Heart right ventricle (tissue), 16 donors: ENCODE measurements at places on chromosomes 3 and 15.
A peak's percentile ranks its signal among the peaks of the same experiment; 100 is the strongest.

GRCh38 chr3:156605686-156606605, 51.0 kb upstream of the SSR3 start:
- peak overlapping the region; percentile 68 for H3K27ac ChIP-seq
- peak overlapping the region; percentile 26 for H3K4me3 ChIP-seq
- no peaks in the 10 kb centered on the region for H3K36me3 ChIP-seq

DNA sequence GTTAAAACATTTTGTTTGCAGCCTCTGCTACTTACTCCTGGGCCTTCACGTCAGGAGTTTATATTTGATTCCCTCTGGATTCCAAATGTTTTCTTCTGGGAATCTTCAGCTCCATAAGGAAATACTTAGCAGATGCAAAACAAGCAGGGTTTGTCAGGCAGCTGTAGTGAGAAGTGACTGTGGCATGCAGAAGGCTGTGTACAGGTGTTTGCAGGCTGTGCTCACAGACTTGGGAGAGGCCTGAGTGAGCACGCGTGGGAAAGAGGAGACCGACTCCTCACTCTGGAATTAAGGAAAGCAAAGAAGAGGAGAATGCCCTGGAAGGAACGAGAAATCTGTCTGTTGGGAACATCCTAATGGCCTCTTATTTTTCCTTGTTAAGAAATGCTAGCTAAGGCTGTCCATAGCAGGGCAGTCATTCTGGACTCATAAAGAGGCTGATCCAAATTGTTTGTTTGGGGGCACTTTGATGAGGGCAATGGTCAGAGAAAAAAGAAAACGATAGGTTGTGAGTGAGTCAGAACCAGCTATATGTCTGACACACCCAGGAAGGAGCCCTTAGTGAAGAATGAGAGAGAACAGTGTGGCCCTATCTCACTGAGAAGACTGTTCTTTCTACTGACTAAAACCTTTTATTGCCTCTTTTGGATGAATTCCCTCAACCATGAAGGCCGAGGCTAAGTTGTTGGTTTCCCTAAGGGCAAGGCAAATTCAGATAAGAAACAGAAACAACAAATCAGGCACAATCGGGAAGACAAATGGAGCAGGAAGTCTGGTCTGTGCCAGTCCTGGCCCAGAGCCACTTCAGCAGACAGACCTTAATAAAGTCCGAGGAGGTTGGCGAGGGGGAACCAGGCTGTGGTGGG, 82.6 kb downstream of the TGFBR2 start:
- peak overlapping the region; percentile 55 for H3K27ac ChIP-seq
- H3K4me1 ChIP-seq: peaks cover 99% of the 10 kb centered on the region
- H3K36me3 ChIP-seq: peaks cover 85% of the 10 kb centered on the region
- H3K27me3 ChIP-seq: no peaks in the 10 kb centered on the region

- no peaks in the 10 kb centered on the region for H3K36me3 ChIP-seq
- H3K4me1 ChIP-seq: no peaks in the 10 kb centered on the region
- no peak overlapping the region for H3K4me3 ChIP-seq
- no peak overlapping the region for H3K27ac ChIP-seq
These were observed 42.1 kb downstream of the IQCH start for GRCh38 chr15:67296684-67297083.

GRCh38 chr3:184360929-184361531, 375 bp downstream of the CLCN2 start:
- H3K27me3 ChIP-seq: no peaks in the 10 kb centered on the region
- no peak for DNase-seq
- peak overlapping the region; percentile 94 for H3K4me3 ChIP-seq

DNA sequence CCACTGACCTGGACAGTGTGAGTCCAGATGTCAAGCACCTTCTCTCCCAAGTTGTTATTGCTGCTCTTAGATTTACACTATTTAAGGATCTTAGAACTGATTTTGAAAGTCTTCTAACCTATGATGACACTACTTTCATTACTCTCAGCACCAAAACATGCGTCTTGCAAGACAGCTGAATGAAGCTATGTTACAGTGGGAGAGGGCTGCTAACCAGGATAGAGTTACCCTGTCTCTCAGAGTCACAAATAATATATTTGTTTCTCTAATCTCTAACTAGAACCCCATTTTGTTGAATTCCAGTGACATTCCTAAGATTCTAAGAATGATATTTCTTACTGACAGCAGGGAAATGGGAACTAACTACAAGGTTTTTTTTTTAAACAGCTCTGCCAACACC, 455.5 kb downstream of the MAGI1 start:
- peaks cover 24% of the 10 kb centered on the region for H3K4me1 ChIP-seq
- no peak overlapping the region for H3K4me3 ChIP-seq
- no peak overlapping the region for H3K27ac ChIP-seq
- no peaks in the 10 kb centered on the region for H3K36me3 ChIP-seq
- DNase-seq: no peak

DNA sequence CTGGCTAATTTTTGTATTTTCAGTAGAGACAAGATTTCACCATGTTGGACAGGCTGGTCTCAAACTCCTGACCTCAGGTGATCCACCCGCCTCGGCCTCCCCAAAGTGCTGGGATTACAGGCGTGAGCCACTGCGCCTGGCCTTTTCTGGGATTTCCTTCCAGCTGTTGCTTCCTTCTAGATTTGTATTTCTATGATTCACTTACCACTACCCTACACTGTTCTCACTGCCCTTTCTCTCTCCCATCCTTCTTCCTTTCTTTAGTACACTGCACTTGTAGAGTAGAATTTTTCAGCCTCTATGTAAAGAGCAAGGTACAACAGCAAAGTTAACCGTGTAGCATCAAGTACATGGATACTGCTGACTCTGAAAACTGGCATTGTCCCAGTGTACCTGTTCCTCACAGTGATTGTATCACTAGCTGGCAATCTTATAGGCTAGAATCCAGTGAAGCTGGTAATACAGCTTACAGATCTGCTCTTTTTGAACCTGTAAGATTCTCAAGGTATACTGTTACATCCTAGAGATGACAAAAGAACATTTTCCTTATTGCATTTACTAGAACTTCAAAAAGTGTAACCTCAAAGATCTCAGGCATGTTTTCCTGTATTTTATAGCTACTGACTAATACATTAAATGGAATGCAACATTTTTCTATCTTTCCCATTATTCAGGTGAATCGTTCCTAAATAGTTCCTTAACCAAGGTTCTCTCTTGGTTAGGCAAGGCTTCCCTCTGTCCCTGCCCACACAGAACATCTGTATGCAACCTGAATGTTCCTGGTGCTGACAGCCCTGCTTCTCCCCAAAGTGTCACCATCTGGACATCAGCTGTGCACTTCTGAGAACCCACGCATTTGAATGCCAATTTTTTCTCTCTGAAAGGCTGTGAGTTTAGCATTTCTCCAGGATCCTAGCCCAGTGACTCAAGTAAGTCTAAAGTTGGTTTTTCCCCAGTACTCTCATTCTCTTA, 74.1 kb upstream of the RAP2B start:
- H3K27ac ChIP-seq: no peak overlapping the region
- H3K27me3 ChIP-seq: no peaks in the 10 kb centered on the region
- no peaks in the 10 kb centered on the region for H3K36me3 ChIP-seq
- no peaks in the 10 kb centered on the region for H3K4me1 ChIP-seq

- H3K27ac ChIP-seq: no peak overlapping the region
- no peaks in the 10 kb centered on the region for H3K27me3 ChIP-seq
- H3K36me3 ChIP-seq: no peaks in the 10 kb centered on the region
These were observed 272.3 kb downstream of the IL5RA start for GRCh38 chr3:2837910-2838309.

- no peaks in the 10 kb centered on the region for H3K27me3 ChIP-seq
- H3K27ac ChIP-seq: no peak overlapping the region
- peaks cover 9% of the 10 kb centered on the region for H3K4me1 ChIP-seq
- DNase-seq: no peak
These were observed 49.8 kb upstream of the DAZL start for GRCh38 chr3:16654976-16655375.

DNA sequence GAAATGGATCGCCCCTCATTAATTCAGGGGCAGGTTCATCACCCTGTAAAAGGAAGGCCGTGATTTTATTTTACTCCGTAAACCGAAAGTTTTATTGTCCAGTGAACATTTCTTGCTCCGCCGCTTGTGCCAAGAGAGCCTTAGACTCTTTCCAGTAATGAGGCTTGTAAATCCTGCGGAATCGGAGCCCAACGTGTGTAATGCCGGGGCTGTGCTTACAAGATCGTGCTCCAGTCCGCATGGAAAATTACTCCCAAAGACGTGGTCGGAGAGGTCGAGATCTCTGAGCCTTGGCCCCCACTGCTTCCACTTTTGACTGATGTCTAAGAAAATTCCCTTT, 649 bp upstream of the PLOD2 start:
- H3K4me1 ChIP-seq: no peaks in the 10 kb centered on the region
- no peaks in the 10 kb centered on the region for H3K36me3 ChIP-seq
- peak overlapping the region; percentile 98 for H3K27ac ChIP-seq
- H3K27me3 ChIP-seq: peaks cover 32% of the 10 kb centered on the region
- DNase-seq: peak; percentile 23
- peak overlapping the region; percentile 77 for H3K4me3 ChIP-seq

DNA sequence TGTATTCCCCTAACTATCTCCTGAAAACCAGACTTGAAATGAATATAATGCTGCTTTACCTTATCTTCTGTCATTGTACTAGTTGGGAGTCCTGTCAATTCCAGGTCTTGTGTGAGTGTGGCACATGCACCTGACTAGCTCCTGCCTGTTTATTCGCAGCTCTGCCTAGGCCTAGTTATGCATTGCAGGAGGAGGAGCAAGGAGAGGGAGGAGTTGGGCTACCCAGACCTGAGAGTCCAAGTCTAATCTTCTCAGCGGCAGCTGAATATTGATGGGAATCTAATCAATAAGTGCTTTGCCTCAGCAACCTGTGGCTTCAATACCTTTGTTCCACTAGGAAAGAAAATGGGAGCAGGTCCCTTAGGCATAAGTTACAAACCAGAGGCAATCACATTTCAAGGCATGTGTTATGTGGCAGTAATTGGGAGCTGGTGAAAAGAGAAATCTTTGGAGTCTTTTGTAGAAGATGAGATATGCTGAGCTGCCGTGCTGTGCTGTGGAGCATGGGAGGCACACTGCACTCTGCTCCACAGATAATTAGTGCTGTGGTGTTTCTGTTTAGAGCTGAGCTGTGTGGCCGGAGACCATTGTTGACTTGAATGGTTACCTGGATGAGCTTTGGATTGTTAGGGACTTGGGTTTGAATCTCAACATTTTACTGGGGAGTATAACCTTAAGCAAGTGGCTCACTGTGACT, at the start of gene SLC2A2:
TSS of gene SLC2A2 (minus strand) at position 124 of the 697 bp plus-strand sequence. CDS start at position 74, 50 bp downstream.
- DNase-seq: no peak
- no peaks in the 10 kb centered on the region for H3K27me3 ChIP-seq
- no peaks in the 10 kb centered on the region for H3K36me3 ChIP-seq
- H3K4me1 ChIP-seq: peaks cover 18% of the 10 kb centered on the region

- H3K4me1 ChIP-seq: no peaks in the 10 kb centered on the region
- H3K36me3 ChIP-seq: no peaks in the 10 kb centered on the region
- H3K4me3 ChIP-seq: no peak overlapping the region
- H3K27ac ChIP-seq: no peak overlapping the region
- DNase-seq: no peak
- no peaks in the 10 kb centered on the region for H3K27me3 ChIP-seq
These were observed 187.5 kb downstream of the MEGF11 start for GRCh38 chr15:66066005-66066404.

DNA sequence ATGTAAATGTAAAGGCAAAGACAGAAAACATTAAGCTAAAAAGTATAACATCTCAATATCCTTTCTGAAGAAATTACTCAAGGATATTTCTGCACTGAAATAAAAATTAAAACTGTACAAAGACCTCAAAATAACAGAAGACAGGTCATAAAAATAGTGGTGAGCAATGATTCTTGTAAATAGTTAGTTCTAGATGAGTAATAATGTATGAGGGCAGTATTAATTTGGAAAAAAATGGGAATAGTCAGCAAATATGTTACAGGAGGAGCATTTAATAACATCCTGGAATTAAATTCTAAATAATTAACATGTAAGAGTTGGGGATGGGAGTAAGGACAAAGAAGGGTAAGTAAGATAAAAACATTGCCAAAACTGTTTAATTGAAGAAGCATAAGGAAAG, 247.5 kb downstream of the DTWD1 start:
- no peaks in the 10 kb centered on the region for H3K4me1 ChIP-seq
- H3K27ac ChIP-seq: no peak overlapping the region
- no peak overlapping the region for H3K4me3 ChIP-seq
- no peak for DNase-seq

- H3K4me3 ChIP-seq: no peak overlapping the region
- DNase-seq: no peak
- no peaks in the 10 kb centered on the region for H3K36me3 ChIP-seq
- H3K27ac ChIP-seq: no peak overlapping the region
These were observed 54.0 kb downstream of the KCNAB1 start for GRCh38 chr3:156174229-156174847.

GRCh38 chr15:51681303-51681963, at the start of gene SCG3:
Gene SCG3, plus strand, starts transcription at chr15:51681503. Its CDS starts 253 bp downstream, at chr15:51681756.
- H3K27ac ChIP-seq: no peak within 1 kb of the TSS
- H3K4me1 ChIP-seq: no peaks in the 10 kb centered on the region
- peak within 1 kb of the TSS; percentile 8 for H3K4me3 ChIP-seq
- H3K27me3 ChIP-seq: peaks cover 5% of the 10 kb centered on the region
- DNase-seq: peak; percentile 81
- H3K36me3 ChIP-seq: no peaks in the 10 kb centered on the region

- no peak overlapping the region for H3K4me3 ChIP-seq
- H3K36me3 ChIP-seq: no peaks in the 10 kb centered on the region
- H3K4me1 ChIP-seq: no peaks in the 10 kb centered on the region
- DNase-seq: no peak
- no peak overlapping the region for H3K27ac ChIP-seq
- no peaks in the 10 kb centered on the region for H3K27me3 ChIP-seq
These were observed 456.1 kb downstream of the RAP2B start for GRCh38 chr3:153618176-153618575.

GRCh38 chr15:39515765-39516164, 65.1 kb upstream of the THBS1 start:
- DNase-seq: no peak
- no peaks in the 10 kb centered on the region for H3K36me3 ChIP-seq
- no peaks in the 10 kb centered on the region for H3K27me3 ChIP-seq
- no peak overlapping the region for H3K27ac ChIP-seq

DNA sequence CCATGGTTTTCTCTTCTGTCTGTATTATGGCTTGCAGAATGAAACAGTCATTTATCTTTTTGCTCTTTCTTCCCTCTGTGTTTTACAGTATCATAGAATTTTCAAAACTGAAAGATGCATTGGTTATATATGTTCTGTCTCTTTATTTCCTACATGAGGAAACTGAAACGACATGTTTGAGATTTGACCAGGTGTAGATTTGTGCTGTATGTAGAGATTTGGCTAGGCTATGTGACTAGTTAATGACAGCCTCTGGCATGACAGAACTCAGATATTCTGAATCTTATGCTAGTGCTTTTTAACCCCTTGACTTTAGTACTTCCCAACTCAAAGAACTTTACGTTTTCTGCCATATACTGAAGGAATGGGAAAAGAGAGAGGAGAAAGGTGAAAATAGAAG, 151.0 kb downstream of the TCF12 start:
- no peaks in the 10 kb centered on the region for H3K27me3 ChIP-seq
- H3K27ac ChIP-seq: no peak overlapping the region
- no peaks in the 10 kb centered on the region for H3K36me3 ChIP-seq
- H3K4me3 ChIP-seq: no peak overlapping the region
- peaks cover 29% of the 10 kb centered on the region for H3K4me1 ChIP-seq

DNA sequence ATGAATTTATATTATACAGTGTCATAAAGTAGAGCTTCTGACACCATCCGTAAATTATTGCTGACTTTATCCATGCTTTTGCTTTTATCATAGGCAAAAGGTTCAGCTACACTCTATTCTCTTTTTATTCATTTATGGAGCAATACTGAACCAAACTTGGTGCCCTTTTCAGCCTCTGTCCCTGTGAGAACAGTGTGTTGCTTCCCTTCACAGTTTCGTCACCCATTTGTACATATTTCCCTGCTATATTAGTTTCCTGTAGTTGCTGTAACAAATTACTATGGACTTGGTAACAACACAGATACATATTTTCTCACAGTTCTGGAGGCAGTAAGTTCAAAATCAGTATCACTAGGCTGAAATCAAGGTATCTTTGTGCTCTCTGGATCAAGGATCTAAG, 2.8 kb upstream of the RPL24 start:
- no peak overlapping the region for H3K4me3 ChIP-seq
- H3K27me3 ChIP-seq: no peaks in the 10 kb centered on the region
- DNase-seq: no peak
- H3K4me1 ChIP-seq: peaks cover 24% of the 10 kb centered on the region
